CD4-positive, alpha-beta memory T cell (primary cell): ENCODE measurements at places on chromosomes 5 and 9.
A peak's percentile ranks its signal among the peaks of the same experiment; 100 is the strongest.

DNA sequence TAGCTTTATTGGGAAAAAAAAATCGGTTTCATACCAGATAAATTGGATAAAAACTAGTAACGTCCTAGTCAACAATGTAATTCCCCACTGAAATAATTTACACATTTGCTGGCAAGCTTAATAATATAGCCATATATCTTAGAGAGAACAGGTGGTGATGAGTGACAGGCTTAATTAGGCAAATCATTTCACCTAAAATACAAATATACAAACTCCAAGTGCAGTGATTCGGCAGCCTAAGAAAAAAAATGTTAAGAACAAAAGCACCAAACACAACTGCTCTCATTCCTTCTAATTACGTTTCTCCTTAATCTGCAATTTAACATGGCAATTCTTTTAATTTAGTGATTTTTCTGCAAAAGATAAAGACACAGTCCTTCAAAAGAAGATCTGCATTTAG lies 56.0 kb upstream of the SLC25A51 start:
- H3K27ac ChIP-seq: no peak overlapping the region
- H3K27me3 ChIP-seq: no peaks in the 10 kb centered on the region
- H3K4me3 ChIP-seq: no peak overlapping the region
- H3K36me3 ChIP-seq: no peaks in the 10 kb centered on the region

DNA sequence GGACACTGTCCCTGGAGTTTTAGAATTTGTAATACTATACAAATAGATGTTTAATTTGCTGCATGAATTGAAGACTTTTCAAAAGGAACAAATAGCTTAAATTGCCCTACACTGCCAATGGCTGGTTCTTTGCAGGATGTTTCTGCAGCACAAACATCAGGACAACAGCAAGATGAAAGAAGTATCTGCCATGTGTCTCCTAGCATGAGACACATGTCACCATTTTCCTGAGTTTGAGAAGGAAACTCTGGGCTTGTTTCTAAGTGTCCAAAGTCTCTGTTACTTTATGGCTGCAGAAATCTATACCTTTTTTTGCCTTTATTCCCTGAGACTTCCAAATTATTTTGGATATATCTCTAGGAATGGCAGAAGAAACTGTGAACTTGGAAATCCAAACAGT lies 623 bp upstream of the OR13F1 start:
- no peak overlapping the region for H3K27ac ChIP-seq
- H3K27me3 ChIP-seq: no peaks in the 10 kb centered on the region
- no peaks in the 10 kb centered on the region for H3K36me3 ChIP-seq
- no peak for DNase-seq
- H3K4me3 ChIP-seq: no peak overlapping the region

GRCh38 chr9:42386477-42386876 lies 203.0 kb downstream of the SPATA31A6 start:
- H3K27ac ChIP-seq: no peak overlapping the region
- H3K4me3 ChIP-seq: no peak overlapping the region
- H3K4me1 ChIP-seq: no peaks in the 10 kb centered on the region

DNA sequence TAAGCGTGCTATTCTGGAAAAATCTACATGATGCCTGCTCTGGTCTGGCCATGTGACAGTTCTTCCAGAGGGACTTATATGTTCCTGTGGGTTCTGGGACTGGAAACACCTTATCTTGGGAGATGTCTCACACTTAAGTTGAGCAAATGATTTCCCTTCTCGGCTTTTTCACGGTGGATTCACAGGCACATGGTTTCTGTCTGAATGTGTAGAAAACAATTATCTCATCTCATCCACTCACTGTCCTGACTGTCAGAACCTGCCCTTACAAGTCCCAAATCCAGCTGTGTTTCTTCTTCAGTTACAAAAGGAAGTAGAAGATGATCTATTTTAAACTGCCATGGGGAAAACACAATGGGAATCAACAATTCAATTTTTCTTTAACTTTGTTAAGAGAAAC lies 184.0 kb downstream of the SYK start:
- DNase-seq: no peak
- H3K27me3 ChIP-seq: no peaks in the 10 kb centered on the region
- H3K27ac ChIP-seq: no peak overlapping the region
- no peak overlapping the region for H3K4me3 ChIP-seq
- H3K4me1 ChIP-seq: no peaks in the 10 kb centered on the region
- H3K36me3 ChIP-seq: no peaks in the 10 kb centered on the region

DNA sequence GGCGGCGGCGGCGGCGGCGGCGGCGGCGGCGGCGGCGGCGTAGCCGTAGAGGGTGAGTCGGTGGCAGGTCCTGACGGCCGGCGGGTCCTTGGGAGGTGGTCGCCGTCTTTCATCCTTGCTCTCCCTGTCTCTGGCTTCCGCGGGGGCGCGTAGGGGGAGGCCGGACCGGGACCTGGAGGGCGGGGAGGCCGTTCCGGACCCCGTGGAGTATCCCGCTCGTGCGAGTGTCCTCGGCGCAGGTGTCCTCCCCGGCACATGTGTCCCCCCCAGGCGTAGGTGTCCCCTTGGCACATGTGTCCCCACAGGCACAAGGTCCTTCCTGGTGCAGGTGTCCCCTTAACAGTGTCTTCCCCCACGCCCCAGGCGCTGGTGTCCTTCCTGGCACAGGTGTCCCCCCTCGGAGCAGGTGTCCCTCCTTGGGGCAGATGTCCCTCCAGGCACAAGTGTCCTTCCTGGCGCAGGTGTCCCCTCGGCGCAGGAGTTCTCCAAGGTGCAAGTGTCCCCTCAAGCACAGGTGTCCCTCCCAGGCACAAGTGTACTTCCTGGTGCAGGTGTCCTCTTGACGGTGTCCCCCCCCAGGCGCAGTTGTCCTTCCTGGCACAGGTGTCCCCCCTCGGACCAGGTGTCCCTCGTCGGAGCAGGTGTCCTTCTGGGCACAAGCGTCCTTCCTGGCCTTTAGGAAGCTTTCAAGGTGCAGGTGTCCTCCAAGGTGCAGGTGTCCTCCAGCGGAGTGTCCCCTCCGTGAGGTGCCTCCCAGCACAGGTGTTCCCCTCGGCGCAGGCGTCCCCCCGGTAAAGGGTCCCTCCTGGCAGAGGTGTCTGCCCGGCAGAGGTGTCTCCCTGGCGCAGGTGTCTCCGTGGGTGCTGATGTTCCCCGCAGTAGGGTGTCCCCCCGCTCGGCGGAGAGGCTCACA lies 519 bp downstream of the EXOC3 start:
- no peaks in the 10 kb centered on the region for H3K27me3 ChIP-seq
- H3K36me3 ChIP-seq: peaks cover 21% of the 10 kb centered on the region
- peak overlapping the region; percentile 77 for H3K27ac ChIP-seq
- peak overlapping the region; percentile 95 for H3K4me3 ChIP-seq
- peaks cover 34% of the 10 kb centered on the region for H3K4me1 ChIP-seq

DNA sequence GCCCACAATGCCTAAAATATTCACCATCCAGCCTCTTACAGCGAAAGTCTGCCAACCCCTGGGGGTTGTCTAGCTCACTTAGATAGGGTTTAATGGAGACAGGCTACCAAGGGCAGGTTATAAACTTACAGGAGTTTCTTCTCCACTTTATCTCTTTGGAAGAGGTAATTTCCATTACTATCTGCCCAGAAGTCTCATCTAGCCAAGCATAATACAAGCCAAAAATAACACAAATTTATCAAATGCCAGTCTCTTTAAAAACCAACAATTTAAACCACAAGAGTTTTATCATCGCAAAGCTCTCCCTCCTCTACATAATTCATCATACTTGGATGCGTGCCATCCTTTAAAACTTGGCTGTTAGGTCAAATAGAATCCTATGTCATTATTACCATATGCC lies 6.2 kb downstream of the RBM22 start:
- H3K27me3 ChIP-seq: no peaks in the 10 kb centered on the region
- no peak overlapping the region for H3K27ac ChIP-seq
- H3K4me1 ChIP-seq: peaks cover 11% of the 10 kb centered on the region
- no peak for DNase-seq

DNA sequence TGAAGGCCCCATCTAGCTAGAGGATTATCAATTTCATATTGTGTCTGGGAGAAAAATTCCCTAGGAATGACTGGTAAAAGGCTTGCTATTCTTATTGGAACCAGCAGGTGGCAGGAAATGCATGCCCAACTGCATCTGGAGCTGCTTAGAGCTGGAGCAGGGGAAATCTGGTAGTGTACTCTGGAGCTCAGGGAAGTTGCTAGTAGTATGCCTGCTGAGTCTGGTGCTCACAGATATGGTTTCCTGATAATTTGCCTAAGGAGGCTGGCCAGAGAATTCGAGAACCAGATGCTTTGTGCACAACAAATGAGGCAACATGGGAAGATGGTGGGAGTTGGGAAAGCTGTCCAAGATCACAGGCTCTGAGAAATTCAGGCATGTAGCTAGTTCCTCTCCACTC lies 53.7 kb downstream of the G3BP1 start:
- no peak overlapping the region for H3K4me3 ChIP-seq
- no peaks in the 10 kb centered on the region for H3K36me3 ChIP-seq
- no peak overlapping the region for H3K27ac ChIP-seq
- peaks cover 5% of the 10 kb centered on the region for H3K4me1 ChIP-seq

DNA sequence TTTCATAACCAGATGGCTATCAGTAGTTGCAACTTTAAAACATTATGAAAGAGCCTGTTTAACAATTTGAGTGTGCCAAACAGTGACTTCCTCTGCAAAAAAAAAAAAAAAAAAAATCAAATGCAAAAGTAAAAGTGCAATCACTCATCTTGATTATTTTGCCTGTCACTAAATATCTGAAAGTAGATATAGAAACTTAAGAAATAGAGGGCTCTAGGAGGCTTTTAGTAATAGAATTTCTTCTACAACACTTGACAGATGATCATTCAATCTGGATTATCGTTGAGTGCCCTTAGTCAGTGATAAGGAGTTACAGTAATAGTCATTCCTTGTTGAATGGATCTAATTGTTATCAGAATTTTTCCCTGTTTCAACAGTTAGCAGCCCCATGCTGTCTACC lies 101.8 kb downstream of the CETN3 start:
- H3K27me3 ChIP-seq: no peaks in the 10 kb centered on the region
- no peaks in the 10 kb centered on the region for H3K4me1 ChIP-seq
- H3K36me3 ChIP-seq: no peaks in the 10 kb centered on the region

DNA sequence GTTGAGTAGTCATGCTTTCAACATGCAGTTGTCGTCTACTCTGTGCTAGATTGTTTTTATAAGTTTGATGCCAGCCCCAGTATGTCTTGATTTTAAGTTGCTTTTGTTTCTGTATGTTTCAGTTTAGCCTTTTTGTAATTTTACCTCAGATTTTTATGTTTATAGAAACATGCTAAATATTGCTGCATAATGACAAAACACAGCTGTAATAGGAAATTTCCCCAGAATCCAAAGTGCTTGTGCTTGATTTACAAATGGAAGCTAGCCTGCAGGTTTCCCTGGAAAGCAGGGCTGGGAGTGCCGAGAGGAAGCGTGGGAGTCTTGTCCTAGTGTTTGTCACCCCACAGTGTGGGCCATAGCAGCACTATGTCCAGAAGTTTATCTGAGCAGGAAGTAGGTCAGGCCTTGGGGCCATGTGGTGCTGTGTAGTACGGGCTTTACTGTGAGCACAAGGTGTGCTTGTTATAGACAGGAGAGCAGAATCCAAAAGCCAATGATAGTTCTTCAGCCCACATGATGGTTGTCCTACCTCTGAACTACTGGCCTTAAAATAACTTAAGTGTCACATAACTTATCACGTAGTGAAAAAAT lies 100.0 kb upstream of the NREP start:
- no peaks in the 10 kb centered on the region for H3K27me3 ChIP-seq
- no peak for DNase-seq
- no peak overlapping the region for H3K4me3 ChIP-seq
- H3K27ac ChIP-seq: no peak overlapping the region

- H3K27me3 ChIP-seq: no peaks in the 10 kb centered on the region
- no peak overlapping the region for H3K27ac ChIP-seq
- H3K4me3 ChIP-seq: no peak overlapping the region
- H3K36me3 ChIP-seq: no peaks in the 10 kb centered on the region
Observed at GRCh38 chr9:4932681-4933080, 52.4 kb upstream of the JAK2 start.

DNA sequence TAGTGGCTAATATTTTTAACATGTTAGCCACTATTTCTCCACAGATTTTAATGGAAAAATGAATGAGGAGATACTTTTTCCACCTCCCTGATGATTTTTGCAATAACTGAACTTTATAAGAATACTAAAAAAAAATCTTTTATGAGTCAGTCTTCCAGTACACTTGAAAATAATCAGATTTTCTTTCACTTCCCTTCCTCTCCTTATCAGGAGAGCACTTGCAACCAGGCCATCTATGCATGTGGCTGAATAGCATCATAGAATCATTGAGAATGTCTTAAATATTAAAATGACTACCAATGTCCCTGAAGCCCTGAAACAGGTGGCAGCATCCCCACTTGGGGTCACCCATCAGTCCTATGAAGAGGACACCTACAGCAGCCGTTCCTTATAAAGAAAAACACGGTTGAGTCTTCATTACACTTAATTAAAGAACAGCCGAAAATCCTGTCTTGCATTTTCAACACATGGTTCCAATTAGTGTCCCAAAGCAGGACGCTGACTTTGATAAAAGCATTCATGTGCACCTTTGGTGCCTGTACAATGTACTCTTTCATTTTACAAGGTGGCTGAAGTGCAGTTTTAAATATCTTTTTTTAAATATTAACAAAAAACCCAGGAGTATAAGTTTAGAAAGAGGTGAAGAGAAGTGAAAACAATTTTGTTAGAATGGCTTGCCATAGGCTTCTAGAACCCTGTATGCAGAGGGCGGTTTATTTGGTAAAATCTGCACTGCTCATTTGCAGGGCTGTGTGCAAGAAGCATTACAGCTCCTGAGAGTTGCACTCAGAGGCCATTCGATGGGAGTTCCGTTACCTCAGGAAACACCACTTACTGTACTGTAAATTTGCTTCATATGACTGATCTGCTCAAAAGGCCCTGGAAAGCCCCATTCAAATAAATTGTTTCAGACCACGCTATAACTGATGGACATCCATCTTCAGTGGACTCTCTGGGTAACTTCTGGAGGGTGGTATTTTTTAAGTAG lies 106.9 kb upstream of the VCAN start:
- no peak for DNase-seq
- H3K4me1 ChIP-seq: no peaks in the 10 kb centered on the region
- H3K27me3 ChIP-seq: no peaks in the 10 kb centered on the region
- no peak overlapping the region for H3K4me3 ChIP-seq
- no peaks in the 10 kb centered on the region for H3K36me3 ChIP-seq
- H3K27ac ChIP-seq: no peak overlapping the region

DNA sequence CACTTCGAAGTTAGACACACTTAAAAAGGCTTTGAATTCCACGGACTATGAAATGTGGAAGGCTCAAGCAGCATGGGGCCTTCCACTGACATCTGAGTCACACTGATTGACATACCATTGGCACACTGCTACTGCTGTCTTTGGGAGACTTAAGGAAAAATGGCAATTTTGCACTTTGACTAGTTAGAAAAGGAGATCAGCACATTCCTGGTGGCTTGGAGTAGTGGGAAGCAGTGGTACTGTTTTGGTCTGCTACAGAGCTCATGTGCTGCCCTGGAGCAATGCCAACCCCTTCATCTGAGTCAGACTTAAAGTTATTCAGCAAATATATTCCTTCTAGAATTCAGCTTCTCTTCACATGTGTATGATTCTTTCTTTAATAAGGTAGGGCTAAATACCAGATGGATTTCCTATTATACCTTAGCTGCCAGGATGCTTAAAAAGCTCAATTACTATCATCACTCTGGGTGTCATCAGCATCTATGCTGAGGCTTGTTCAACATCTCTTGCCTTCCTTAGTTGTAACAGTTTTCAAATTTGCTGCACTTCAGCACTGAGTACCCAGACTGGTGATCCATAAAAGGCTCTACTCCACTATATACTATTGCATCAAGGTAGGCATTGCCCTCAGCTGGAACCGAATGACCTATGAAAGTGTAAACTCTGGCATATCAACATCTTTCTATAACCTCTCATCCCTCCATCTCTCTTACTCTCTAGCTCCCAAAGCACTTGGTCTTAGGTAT lies 42.3 kb upstream of the MOCS2 start:
- no peak overlapping the region for H3K4me3 ChIP-seq
- DNase-seq: no peak
- H3K27ac ChIP-seq: no peak overlapping the region
- no peaks in the 10 kb centered on the region for H3K4me1 ChIP-seq
- H3K27me3 ChIP-seq: no peaks in the 10 kb centered on the region
- no peaks in the 10 kb centered on the region for H3K36me3 ChIP-seq
